ENCODE measurements at places on chromosomes 6 and 20.

- DNase-seq: no peak
Observed at GRCh38 chr6:106133040-106133439, 46.9 kb downstream of the PRDM1 start.

- no peak for DNase-seq
Observed at GRCh38 chr6:14412026-14412425, 294.5 kb downstream of the CD83 start.

DNA sequence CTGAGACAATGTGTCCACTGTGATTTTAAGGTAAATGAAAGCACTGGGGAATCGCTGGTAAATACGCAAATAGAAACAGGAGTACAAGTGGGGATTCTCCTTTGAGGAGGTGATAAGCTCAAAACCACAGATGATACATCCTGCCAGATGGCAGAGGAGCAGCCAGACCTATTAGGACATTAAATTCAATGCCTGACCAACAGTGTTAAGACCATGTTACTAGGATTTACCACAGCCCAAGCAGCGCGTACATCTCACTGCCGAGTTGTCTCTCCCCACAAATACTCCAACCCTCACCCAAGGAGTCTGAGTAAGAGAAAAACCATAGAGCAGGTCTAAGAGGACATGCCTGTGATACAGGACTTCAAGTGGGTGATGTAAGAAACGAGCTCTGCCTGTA, 68.9 kb upstream of the TULP1 start:
- no peak for DNase-seq

GRCh38 chr6:165098165-165098564, 211.2 kb downstream of the C6orf118 start:
- DNase-seq: no peak

DNA sequence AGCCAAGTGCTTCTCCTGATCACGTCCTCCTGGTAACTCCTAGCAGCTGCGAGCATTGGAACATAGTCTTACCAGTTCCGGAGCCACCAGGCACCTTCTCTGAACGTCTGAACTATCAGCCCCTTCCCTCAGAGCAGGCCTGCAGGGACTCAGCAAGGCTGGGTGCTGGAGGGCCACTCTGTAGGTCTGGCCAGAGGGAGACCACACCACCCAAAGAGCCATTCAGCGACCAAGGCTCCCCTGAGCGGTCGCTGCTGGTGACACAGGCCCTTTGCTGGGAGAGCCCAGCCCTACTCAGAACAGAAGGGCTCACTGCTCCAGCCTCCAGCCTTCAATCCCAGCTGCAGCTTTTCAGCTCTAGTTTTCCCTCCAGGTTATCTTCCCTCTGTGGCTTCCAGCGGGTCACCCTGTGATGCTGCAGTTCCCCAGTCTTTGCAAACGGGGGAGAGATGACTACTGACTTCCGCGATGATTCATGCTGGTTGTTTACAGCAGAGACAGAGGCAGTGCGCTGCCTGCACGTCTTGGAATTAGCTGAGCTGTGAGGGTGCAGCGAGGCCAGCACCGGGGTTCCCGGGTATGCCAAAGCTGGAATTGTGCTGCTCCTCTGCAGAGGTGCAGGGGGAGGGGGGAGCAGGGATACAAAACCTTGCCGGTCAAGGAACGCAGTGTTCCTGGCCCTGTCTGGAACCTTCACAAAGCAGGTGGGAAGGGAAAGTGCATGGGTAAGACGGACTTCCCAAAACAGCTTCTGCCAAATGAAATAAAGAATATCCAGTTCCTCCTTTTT, 161.4 kb downstream of the LY86 start:
- DNase-seq: peak; percentile 86

- no peak for DNase-seq
Observed at GRCh38 chr6:73363537-73363875, 1.0 kb downstream of the KHDC3L start.

- no peak for DNase-seq
Observed at GRCh38 chr6:25229671-25230321, 49.4 kb upstream of the CARMIL1 start.

GRCh38 chr20:12592756-12593155, 416.0 kb upstream of the SPTLC3 start:
- no peak for DNase-seq

DNA sequence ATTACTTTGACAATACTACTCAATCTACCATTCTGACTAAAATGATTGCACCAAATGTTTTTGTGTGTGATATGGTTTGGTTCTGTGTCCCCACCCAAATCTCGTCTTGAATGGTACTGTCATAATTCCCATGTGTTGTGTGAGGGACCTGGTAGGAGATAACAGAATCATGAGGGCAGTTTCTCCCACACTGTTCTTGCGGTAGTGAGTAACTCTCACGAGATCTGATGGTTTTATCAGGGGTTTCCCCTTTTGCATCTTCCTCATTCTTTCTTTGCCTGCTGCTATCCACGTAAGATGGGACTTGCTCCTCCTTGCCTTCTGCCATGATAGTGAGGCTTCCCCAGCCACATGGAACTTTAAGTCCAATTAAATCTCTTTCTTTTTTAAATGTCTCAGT, 20.8 kb downstream of the SYCP2 start:
- peak; percentile 68 for DNase-seq

- peak; percentile 37 for DNase-seq
Observed at GRCh38 chr6:31450751-31451150, 47.2 kb upstream of the MICB start.

GRCh38 chr6:2640551-2640950, 110.2 kb downstream of the MYLK4 start:
- DNase-seq: no peak

DNA sequence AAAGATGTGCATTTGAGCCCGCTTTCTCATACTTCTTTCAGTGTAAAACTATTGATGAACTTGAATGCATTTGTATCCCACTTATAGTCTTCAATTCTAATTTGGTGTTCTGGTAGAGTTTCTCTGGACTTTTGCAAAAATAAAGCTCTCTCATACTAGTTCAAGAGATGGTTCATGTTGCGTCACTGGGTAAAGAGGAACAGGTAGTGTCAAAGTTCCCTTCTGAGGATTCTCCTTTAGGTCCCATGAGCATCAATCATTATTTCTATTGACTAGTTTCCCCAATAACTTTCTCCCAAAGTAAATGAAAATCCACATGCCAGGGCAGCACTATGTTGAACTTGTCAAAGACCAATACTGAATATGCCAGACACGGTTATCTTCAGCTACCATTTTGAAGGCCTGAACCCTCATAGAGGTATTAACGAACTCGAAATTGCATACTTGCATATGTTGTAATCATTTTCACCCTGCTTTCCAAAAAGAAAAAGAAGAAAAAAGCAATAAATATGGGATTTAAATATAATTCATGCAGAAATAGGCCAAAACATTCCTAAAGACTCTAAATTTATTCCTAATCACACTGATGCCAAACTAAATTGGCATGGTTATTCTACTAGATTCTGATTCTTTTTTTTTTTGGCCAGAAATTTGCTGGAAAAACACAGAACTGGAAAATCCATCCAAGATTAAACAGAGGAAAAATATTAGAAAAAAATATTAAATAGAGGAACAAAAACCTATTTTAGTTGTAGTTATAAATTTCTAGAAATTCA, 84.5 kb downstream of the SGK1 start:
- DNase-seq: peak; percentile 89

DNA sequence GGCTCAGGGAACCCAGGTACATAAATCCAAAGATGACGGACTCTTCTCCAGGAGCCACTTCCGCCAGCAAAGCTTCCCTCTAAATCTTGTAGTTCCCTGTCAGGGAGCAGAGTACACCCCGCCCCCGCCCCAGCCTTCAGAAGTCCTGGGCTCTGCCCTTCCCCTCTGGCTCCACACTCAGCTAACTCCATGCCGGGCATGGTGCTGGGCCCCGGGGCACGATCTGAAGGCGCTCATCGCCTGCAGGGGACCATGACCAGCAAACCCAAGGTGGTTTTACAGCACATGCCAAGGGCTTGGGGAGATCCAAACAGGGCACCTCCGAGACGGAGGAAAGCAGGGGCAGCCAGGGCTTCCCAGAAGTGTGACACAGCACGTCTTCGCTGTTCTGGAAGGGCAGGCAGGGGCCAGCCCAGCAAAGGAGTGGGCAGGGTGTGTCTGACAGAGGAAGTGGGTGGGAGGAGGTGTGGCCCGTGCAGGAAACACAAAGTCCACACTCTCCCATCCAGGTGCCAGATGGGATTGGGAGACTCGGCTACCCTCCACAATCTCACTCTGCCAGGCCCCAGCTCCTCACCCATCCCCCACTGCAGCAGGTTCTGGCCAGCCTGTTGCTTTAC, 41.6 kb upstream of the SLC22A2 start:
- no peak for DNase-seq

- DNase-seq: no peak
Observed at GRCh38 chr6:97535800-97536199, 252.8 kb upstream of the MMS22L start.

DNA sequence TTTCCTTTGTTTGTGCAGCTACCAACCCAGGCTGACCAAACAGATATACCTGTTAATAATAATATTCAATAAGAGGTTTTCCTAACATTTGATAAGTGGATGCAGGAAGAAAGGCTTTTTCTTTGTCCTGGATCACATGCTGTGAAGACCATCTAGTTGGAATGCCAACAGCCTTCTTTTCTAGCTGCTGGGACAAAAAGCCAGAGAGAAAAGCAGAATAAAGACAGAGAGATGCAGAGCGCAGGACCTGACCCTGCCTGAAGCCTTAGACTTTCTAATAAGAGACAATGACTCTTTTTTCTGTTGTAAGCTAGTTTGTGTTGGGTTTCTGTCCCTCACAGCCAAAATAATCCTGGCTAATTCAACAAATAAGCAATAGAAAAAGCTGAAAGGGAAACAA, 308.2 kb downstream of the PHF3 start:
- DNase-seq: no peak

DNA sequence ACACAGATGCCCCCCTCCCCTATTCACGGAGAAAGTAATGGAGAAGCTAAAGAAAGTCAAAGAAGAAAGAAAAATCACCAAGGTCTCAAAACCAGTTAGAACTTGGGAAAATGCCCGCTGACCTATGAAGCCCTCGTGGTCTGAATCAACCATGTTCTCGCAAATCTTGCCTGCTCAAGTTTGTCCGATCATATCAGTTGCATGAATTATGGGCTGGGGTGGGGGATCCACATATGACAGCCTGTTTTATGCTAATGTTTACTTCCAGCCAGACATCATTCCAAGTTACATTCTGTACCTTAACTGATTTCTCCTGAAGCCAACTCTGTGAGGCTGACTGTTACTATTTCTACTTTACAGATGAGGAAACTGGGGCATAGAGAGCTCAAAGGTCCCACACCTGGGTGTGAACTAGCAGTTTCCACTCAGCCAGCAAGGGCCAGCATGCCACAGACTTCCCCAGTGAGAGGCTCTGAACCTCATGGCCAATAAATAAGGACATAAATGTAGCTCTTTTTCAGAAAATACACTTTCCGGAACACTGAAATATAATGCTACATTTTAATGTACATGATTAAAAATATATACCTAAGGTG, 2.1 kb downstream of the RNASET2 start:
- no peak for DNase-seq

GRCh38 chr20:22001886-22002285, 296.4 kb downstream of the PAX1 start:
- no peak for DNase-seq

GRCh38 chr6:148984531-148985056, 237.8 kb downstream of the UST start:
- DNase-seq: no peak

- DNase-seq: no peak
Observed at GRCh38 chr6:117465691-117466090, 16.8 kb upstream of the DCBLD1 start.

GRCh38 chr6:163627274-163628062, 212.9 kb downstream of the QKI start:
- DNase-seq: no peak

DNA sequence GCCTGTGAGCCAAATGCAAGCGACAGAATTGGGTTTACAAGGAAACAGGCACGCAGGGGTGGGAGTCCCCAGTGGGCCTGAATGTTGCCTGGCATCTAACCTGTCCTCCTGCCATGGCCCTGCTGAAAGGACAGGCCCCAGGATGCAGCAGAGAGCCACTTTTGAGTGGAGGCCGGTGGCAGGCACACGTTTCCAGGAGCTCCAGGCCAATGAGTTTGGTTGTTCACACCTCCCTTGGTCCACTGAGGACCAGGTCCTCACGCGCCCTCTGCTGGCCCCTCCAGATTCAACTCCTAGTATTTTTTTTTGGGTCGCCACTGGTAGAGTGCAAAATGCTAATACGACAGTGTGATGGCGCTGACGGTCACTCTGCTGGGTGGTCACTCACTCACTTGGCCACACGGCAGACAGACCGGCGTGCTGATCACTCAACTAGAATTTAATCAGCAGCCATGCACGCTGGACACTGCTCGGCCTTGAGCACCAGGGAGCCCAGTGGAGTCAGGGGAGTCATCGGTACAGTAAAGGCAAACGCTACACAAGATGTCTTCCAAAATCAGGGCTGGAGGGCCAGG, 81.7 kb upstream of the NFATC2 start:
- DNase-seq: peak; percentile 47

GRCh38 chr20:56322681-56323080, 36.1 kb upstream of the FAM210B start:
- no peak for DNase-seq
